MV-4-11 (cell line): ENCODE measurements at places on chromosomes 16 and 17.

- no peak for DNase-seq
These were observed 119.7 kb downstream of the KIF2B start for GRCh38 chr17:53942436-53942835.

- DNase-seq = peak; percentile 90
These were observed 3.7 kb upstream of the CDK3 start for GRCh38 chr17:75996665-75997590.

DNA sequence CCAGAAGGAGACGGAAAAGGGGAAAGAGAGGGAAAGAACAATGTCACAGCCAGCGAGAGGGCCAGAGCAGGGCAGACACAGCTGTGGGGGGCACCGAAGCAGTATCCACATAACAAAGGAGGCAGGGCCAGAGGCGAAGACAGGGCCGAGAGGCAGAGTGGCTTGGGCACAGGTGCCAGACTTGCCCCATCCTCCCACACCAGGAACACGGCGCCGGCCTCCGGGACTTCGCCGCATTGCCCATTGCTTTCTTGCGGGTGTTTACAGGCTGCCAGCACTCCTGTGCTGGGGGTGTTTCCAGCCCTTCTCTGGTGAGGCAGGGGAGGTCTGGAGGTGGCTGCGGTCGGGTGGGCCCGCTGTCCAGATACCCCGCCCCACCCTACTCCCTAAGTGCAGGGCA lies 78.0 kb downstream of the ENGASE start:
- DNase-seq = no peak

DNA sequence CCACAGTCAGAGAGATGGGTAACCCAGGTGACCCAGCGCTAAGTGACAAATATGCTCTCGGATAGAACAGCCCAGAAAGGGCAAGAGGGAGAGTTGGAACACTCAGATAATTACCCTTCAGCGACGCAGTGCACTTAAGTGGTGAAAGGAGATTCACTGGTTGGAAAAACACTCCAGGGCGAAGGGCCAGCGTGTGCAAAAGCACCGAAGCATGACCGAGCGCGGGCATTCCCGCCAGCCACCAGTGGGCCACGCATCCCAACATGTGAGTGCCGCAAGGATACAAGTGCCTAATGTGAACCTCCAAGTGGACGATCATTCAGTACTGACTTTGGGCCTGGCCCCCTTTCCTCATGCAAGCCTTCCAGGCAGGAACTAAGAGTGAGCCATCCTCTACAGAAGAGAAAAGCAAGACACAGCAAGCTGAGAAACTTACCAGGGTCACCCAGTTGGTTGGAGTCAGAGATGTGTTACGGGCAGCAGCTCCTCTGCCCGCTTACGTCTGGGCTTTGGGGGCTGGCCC lies 258.4 kb downstream of the C16orf95 start:
- DNase-seq = no peak

- DNase-seq = no peak
These were observed 8.9 kb downstream of the MTHFSD start for GRCh38 chr16:86545954-86546637.

- no peak for DNase-seq
These were observed 50.0 kb downstream of the NXN start for GRCh38 chr17:929586-929985.

GRCh38 chr17:43338886-43339516 lies 59.8 kb upstream of the ARL4D start:
- DNase-seq = peak; percentile 34

DNA sequence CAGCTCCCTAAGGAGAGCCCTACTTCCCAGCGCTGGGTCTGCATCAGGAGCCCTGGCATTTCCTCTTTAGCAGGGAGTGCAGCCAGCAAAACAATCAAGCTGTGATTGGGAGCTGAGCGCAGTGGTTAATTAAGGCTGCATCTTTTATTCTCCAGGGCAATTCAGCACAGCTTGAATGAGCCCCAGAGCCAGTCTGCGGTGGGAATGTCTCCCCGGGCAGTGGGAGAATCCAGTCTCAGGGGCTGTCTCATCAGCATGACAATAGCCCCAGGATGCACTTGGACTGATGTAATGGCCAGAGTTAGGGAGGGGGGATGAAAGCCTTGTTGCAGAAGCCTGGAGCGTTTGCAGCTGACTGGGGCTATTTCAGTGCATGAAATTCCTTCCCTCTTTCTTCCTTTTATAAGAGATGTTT lies 292.6 kb upstream of the SOX9 start:
- DNase-seq = no peak

GRCh38 chr16:17450291-17450690 lies 20.5 kb downstream of the XYLT1 start:
- DNase-seq = no peak

GRCh38 chr17:17641621-17642409 lies 39.4 kb upstream of the RAI1 start:
- peak; percentile 70 for DNase-seq

DNA sequence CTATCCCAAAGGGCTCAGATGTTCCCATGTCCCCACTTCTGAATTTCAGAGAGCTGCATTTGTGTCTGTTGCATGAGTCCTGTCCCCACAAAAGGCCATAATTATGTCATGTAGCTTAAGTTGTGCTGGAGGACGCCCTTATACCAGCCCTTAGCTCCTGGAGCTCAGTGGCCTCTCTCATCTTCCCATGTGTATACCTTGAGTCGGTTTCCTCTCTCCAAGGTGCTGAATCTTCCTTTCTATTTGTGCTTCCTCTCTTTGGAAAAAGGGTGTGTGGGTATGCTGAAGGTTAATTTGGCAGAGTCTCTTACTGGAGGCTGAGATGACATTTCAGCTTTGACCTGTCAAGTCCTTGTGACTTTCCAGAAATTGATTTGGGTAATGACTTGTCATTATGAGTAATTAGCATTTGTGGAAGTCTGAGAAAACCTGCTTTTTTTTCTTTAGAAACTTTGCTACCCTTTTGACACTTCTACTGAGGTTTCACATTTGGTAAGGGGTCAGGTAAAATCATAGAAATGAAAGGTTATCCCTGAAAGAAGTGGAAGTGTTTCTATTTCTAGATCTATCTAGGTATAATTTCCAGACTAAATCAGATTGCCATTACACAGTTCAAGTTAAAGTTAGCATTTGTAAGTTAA lies 185.4 kb downstream of the ABCC12 start:
- peak; percentile 7 for DNase-seq

GRCh38 chr16:11706180-11706742 lies 36.4 kb downstream of the TXNDC11 start:
- DNase-seq = no peak

- no peak for DNase-seq
These were observed 23.6 kb upstream of the ENPP7 start for GRCh38 chr17:79706931-79707850.

DNA sequence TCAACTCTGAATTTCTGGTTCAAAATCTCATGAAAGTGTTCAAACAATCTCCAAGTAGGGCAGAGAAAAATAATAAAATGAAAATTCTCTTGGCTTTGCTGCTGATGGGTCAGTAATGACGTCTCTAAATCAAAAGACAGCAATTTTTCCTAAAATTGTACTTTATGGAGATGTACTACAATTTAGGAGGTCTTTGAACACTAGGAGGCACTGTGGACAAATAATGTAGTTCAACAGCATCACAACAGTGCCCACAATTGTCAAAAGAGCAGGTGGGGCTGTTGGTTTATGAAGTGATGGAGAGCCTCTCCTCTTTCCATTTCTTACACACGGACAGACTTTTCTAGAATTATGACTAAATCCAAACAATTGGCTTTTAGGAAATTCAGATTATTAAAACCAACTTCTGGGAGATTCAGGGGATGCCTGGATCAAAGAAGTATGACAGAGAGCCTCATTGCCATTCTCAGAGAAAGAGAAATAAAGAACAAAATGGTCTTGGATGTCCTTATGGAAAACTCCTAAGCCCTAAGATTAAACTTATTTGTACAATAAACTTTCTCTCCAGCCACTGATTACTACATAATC lies 23.8 kb downstream of the EZH1 start:
- DNase-seq = peak; percentile 58

DNA sequence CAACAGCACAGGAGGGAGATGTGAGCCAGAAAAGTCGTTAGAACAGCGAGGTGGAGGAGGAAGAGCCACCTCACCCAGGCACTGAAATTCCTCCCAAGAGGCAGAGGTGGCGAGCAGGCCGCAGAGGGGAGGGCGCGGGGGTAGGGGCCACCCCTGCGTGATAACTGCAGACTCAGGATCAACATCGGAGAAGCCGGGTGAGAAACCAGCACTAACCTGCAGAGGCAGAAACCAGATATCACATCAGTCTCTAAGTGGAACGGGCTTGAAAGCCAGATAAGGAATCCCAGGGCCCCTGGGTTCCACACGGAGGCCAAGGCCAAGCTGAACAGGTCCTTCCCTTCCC lies 39.4 kb upstream of the ZC3H18 start:
- DNase-seq = no peak

DNA sequence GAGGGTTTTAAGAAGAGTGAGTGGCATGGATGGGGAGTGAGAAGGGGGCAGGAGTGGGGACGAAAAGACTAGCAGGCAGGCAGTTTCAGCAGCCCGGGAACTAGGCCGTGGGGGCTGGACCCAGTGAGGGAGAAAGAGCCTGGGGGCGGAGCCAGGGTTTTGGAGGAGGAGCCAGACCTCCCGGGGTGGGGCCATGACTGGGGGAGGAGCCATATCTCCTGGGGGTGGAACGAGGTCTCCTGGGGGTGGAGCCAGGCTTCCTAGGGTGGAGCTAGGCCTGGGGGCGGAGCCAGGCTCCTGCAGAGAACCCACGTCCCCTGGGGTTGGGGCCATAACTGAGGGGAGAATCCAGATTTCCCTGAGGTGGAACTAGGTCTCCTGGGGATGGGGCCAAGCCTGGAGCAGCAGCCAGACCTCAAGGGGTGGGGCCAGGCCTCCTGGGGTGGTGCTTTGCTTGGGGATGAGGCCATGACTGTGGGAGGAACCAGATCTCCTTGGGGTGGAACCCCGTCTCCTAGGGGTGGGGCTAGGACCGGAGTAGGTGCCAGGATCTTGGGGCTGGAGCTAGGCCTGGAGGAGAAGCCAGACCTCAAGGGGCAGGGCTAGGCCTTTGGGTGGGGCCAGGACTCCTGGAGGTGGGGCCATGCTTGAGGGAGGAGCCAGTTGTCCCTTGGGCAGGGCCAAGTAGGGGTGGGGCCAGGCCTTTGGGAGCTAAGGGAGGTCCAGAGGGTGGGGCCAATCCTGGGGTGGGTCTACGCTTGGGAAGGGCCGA lies 41.7 kb upstream of the JPH3 start:
- DNase-seq = no peak

DNA sequence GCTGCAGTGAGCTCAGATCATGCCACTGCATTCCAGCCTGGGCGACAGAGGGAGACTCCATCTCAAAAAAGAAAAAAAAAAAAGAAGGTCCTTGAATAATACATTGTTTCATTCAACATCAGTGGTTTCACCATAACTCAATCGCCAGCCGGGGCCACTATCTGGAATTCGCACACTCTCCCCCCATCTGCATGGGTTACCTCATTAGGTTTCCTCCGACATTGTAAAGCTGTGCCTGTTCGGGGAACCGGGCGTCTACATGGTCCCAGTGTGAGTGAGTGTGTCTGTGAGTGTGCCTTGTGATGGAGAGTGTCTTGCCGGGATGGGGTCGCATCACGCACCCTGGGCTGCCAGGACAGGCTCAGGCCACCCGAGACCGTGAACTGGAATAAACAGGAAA lies 16.6 kb upstream of the RBBP6 start:
- DNase-seq = no peak

DNA sequence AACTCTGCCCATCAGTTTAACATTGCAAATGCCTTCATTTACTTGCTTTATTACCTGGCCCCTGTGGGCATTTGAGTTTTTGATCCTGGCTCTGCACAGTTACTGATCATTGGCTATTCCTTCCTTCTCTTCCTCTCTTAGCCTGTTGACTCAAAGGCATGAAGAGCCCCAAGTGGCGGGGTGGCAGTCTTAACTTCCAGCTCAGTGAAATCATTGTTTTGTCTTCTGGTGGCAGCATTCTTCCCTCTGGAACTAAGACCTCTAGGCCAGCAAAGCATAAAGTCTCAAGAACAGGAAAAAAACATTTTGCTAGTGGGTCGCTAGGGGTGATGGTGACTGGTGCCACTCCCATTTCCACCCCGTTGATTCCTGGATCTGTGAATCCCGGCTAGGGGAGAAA lies 52.3 kb upstream of the MRTFB start:
- no peak for DNase-seq

DNA sequence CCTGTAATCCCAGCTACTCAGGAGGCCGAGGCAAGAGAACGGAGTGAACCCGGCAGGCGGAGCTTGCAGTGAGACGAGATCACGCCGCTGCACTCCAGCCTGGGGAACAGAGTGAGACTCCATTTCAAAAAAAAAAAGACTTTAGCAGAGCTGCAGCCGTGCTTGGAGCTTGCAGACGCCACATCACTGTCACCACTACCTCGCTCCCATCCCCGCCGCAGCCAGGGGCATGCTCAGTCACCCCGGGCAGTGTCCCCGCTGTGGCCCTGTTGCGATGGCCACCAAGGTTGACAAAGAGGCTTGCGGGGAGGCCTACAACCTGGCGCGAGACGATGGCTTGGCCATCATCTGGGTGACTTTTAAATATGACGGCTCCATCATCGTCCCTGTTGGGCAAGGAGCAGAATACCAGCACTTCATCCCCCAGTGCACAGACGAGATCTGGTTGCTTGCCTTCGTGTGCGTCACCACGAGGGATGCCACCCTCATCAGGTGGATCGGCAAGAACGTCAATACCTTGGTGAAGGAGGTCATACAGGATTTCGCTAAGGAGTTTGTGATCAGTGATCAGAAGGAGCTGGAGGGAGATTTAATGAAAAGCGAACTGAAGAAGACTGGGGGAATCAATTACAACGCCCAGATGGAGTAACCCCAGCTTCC lies 118.1 kb downstream of the TNFRSF13B start:
- no peak for DNase-seq

GRCh38 chr16:1997494-1998359 lies 8.0 kb downstream of the SYNGR3 start:
- no peak for DNase-seq

DNA sequence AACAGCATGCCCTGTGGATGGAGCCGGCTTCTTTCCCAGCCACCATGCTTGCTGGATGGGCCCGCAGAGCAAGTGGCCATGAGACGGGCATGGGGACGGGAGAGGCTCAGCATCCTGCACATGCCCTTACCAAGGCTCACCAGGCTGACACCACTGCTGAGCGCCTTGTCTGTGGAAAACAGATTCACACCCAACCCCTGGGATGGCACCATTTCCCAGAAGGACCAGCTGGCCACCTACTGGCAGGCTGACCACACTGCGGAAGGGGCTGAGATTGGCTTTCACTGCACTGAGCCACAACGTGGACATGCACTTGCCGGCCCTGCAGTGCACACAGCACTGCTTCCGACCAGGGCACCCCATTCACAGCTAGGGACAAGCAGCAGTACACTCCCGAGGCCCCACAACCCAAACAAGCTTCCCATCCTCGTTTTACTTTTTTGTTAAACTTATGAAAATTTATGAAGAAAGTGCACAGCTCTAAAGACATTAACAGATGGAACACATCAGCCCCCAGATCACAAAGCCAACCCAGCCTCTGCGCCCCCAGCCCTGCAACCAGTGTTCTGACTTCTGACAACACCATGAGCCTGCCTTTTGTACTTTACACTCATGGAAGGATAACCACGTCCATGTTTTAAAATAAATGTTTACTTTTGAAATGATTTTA lies 13.9 kb upstream of the KRTAP17-1 start:
- DNase-seq = peak; percentile 5

GRCh38 chr16:1184156-1184868 lies 31.4 kb downstream of the CACNA1H start:
- no peak for DNase-seq

- no peak for DNase-seq
These were observed 848 bp downstream of the DNASE1L2 start for GRCh38 chr16:2237102-2237482.
